ENCODE measurements at places on chromosomes 7 and 10.
A peak's percentile ranks its signal among the peaks of the same experiment; 100 is the strongest.

DNA sequence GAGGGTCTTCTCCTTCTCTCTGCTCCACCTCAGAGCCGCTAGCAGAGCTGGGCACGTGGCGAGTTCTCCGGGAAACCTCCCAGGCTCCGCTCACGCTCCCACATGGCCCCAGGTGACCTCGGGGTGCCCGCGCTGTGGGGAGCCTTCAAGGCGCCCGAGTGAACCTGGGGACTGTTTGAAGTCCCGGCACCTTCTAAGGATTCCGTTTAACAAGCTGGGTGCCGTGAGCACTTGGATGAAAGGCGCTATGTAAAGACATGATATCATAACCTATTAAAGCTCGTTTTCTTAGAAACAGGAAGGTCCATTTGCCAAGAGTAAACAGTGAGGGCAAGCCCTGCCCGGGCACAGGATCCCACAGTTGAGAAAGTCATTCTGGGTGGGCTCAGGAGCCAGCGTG, 15.8 kb upstream of the MYL10 start:
- DNase-seq: no peak

- DNase-seq: no peak
Measured at GRCh38 chr10:113018034-113018433, 68.0 kb downstream of the TCF7L2 start.

- DNase-seq: no peak
Measured at GRCh38 chr7:28151965-28152364, 28.6 kb downstream of the JAZF1 start.

- DNase-seq: peak; percentile 50
Measured at GRCh38 chr10:8133146-8133545, 78.7 kb downstream of the GATA3 start.

GRCh38 chr10:33982995-33983394, 648.5 kb upstream of the NRP1 start:
- DNase-seq: no peak

- no peak for DNase-seq
Measured at GRCh38 chr10:122210481-122211265, 60.4 kb upstream of the BTBD16 start.

- DNase-seq: no peak
Measured at GRCh38 chr10:61136139-61136538, 192.2 kb upstream of the RHOBTB1 start.

DNA sequence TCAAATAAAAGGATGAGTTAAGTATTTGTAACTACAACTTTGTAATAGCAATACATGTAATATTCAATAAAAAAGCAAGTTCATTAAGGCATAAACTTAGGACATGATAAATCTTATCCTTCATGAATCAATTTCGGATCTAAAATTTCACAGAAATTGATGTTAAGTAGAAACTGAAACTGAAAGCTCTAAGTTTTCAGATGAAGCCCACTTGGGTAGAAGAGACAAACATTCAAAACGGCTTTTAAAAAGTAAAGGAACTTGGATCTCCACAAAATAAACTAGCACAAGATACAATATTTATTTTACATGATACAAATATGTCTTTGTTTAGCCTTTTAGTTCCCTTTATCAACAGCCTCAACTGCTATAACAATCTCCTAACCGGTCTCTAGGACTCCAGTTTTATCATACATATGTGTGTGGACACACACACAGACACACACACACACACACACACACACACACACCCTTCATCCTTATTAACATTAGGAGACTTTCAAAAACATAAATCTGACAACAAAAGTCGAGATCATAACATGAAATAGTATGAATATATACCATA, 83.7 kb downstream of the USP6NL start:
- no peak for DNase-seq

GRCh38 chr10:5970527-5970926, 6.8 kb downstream of the IL15RA start:
- no peak for DNase-seq

GRCh38 chr7:84154991-84155781, 39.4 kb downstream of the SEMA3A start:
- DNase-seq: no peak

- DNase-seq: no peak
Measured at GRCh38 chr10:38103756-38104155, 9.6 kb downstream of the ZNF37A start.

DNA sequence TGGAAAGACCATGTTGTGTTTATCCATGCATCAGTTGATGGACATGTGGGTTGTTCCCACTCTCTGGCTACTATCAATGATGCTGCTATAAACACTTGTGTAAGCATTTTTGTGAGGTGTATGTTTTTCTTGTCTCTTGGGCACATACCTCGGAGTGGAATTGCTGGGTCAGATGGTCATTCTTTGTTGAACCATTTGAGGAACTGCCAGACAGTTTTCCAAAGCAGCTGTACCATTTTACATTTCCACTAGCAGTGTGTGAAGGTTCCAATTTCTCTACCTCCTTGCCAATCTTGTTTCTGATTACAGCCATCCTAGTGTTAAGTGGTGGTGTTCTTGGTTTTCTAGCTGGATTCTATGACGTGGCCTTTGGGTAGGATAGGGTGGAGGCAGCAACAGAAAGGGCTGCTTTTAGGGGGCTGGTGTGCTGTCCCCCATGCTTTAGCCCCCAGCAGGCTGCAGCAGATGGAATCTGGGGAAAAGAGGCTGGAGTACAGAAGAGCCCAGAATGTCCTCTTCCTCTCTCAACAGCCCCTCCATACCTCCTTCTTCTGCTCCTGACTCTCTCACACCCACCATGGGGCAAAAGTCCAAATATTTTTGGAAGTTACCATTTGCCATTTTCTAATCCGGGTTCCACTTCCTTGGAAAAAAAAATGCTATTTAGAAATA, 352.7 kb downstream of the FRMD4A start:
- DNase-seq: no peak

- no peak for DNase-seq
Measured at GRCh38 chr10:124035306-124035927, 58.0 kb downstream of the CHST15 start.

DNA sequence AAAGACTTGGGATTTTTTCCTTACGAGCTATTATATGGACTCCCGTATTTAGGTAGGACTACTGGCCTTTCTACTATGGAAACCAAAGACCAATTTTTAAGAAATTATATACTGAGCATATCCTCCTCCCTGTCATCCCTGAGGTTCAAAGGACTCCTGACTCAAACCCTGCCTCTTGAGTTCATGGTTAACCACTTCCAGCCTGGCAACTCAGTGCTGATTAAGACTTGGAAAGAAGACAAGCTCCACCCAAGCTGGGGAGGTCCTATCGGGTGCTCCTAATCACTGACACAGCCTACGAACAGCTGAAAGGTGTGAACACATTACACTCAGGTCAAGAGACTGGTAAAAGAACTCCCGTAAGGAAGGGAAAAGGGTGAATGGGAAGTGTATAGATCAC, 66.8 kb downstream of the LYZL2 start:
- no peak for DNase-seq

DNA sequence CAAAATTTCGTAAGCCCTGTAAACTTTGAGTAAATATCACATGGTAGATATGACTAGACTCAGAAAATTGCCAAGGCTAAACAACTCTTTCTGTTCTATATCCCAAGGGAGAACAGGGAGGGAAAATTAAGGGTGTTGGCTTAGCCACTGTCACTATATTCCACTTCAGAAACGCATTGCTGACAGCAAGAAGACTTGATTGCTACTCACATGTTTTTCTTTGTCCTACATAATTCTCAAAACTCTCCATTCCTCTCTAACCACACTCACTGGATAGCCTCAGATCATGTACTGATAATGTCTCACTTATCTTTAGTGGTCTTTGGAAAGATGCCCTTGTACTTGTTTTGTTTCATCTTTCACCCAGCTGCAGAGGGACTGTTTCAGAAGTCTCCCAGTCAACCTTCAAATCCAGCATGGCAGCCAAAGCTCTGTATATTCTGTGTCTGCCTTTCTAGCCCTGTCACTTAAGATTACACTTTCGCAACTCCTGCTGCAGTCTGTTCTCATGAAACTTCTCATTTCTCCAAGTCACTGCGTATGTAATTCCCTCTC, 582.4 kb upstream of the FZD8 start:
- DNase-seq: no peak

GRCh38 chr10:63204667-63205391, 71.7 kb downstream of the NRBF2 start:
- no peak for DNase-seq

DNA sequence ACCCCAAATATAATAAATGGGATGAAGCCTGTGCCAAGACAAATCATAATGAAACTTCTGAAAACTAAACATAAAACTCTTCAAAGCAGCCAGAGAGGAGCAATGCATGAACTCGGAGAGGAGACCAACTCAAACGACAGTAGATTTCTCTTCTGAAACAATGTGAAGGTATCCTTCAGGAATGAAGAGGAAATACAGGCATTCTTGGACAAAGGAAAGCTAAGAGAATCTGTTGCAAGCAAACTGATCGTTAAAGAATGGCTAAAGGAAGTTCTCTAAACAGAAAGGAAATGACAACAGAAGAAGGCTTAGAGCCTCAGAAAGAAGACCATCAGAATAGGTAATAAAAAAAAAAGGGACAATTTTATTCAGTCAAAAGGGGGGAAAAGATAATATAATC, 6.6 kb downstream of the GNA12 start:
- no peak for DNase-seq

DNA sequence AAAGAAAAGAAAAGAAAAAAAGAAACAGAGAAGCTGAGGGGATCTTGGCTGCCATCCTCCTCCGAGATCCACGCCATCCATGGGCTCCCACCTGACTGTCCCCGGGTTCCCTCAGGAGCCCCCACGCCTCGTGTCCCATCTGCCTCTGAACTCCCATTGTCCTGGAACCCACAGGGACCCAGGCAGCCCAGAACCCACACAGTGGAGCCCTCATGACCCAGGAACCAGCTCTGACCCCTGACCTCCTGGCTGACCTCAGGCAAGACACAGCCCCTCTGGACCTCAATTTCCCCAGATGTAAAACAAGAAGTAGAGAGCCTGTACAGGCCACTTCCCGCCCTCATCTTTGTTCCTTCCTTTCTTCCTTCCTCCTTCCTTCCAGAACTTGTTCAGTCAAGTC, 40.4 kb downstream of the RASGEF1A start:
- no peak for DNase-seq

DNA sequence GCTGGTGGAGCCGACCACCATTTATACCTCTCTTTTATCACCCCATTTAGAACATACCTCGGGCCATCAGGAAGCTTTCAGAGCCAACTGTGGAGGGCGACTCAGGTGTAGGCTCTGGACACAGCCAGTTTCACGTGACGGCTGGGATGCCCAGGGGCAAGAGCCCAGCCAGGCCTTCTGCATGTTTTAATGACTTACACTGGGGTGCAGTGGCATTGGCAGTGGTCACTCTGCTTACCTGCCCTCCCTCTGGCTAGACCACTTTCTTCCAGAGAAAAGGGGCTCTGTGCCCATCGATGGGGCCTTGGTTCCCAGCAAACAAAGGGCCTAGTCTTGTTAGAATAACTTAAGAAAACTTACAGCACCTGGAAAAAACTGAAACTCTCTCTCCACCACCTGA, 50.0 kb downstream of the PNLIPRP2 start:
- DNase-seq: no peak

DNA sequence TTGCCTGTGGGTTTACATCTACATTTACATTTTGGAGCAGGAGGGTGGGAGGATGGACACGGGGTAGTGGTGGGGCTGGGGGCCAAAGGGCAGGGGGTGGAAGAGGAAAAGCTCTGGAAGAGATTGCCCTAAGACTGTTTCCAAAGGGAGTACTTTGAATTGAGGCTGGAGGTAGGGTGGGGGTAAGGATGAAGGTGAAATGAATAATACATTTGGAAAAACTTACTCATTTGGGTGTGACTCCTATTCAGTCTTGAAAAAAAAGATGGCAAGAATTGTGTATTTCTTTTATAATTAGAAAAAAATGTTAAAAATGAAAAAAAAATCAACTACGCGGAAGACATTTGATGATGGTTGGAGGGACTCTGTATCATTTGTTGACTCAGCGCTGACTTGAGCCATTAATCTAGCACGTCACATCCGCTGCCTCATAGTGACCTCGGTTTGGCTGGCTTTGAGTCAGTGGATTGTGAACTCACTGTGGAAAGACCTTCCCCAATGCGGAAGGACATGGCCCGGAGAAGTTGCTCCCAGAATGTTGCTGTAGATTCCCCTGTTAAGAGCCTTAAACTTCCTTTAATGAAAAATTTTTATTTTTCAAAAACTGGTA, 2.8 kb downstream of the FAM180A start:
- DNase-seq: no peak

DNA sequence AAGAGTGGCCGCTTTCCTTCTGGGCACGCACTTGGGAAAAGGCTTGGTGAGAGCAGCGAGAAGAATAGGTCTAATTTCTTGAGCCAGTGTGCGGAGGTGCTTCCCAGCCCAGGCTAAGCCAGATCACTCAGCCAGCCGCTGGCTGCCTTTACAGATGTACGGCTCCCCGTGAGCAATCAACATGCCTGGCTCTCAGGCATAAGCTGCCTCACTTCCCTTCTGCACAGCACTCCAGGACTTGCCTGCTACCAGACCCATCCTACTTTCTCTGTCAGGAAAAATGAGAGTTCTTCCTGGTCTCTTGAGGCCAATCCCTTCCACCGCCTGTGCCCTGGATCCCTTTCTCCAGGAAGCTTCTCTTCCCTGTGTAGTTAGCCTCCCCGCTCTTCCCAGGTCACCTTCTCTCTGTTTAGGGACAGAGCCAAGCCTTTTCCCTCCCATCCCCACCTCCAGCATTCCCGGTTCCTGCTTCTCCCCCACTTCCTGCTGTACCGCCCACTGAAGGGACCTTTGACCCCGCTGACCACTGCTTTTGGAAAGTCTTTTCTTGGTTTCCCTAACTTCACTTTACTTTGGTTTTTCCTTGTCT, 1.1 kb upstream of the ACTR3C start:
- DNase-seq: no peak

- no peak for DNase-seq
Measured at GRCh38 chr10:70906031-70906783, 17.8 kb upstream of the PCBD1 start.

GRCh38 chr7:28483112-28483511, 70.8 kb downstream of the CREB5 start:
- DNase-seq: no peak

GRCh38 chr7:122468945-122469344, 164.4 kb upstream of the FEZF1 start:
- no peak for DNase-seq

DNA sequence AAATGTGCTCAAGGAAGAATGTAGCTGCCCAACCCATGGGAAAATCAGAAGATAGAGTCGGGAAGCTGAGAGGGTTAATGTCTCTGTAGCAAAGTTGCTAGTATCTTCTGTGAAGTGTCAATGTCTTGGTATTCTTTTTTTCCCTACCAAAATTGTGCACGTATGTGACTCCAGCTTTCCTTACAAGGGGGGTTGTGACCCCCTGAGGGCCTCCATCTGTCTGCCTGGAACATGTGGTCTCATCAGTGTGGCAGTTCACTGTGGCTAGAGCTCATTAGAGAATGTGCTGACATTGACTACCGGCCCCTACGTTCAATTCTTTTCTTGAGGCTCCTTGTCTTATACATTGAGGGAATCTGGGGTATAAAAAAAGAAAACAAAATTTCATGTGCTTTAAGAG, 725.2 kb upstream of the CELF2 start:
- DNase-seq: no peak

All from activated naive CD4-positive, alpha-beta T cell treated with Interleukin-2 at 50 U/mL for 16 hours (primary cell).